ENCODE measurements at places on chromosomes 1 and 21. TPM values are rescaled to one million over a fixed set of nuclear protein-coding genes. Genes with fewer than 3 reads are reported as not detected.

Gene EXO1
- total RNA-seq: 69.1 TPM

Gene XKR8
- total RNA-seq: 4.6 TPM

Gene MROH9
- not detected for total RNA-seq

Gene CD1E
- not detected for total RNA-seq

Gene CGN
- 2.6 TPM for total RNA-seq

Gene PLA2G5
- not detected for total RNA-seq

Gene UBE2U
- total RNA-seq: 0.52 TPM

Gene TRIM46
- total RNA-seq: 15.2 TPM

Gene DBT
- total RNA-seq: 14.6 TPM

Gene LAMC2
- not detected for total RNA-seq

Gene OPTC
- not detected for total RNA-seq

Gene IL20
- not detected for total RNA-seq

Gene TRIM45
- total RNA-seq: 0.29 TPM

Gene MAP10
- 0.64 TPM for total RNA-seq

Gene RSPH1
- 0.33 TPM for total RNA-seq

Gene ADORA3
- 0.11 TPM for total RNA-seq

Gene GATAD2B
- total RNA-seq: 58.7 TPM

Gene MORC3
- 32.6 TPM for total RNA-seq

Gene MYOCOS
- 0.23 TPM for total RNA-seq

Gene MTARC2
- total RNA-seq: not detected

Gene GNPAT
- total RNA-seq: 65.2 TPM

Gene RAB25
- total RNA-seq: 0.89 TPM

Gene TNFSF18
- not detected for total RNA-seq

Gene NKAIN1
- not detected for total RNA-seq

Gene LRRN2
- not detected for total RNA-seq

Gene LHX8
- total RNA-seq: not detected

Gene FCRL1
- total RNA-seq: not detected

Gene GJB3
- total RNA-seq: not detected

Gene DENND2C
- 2.3 TPM for total RNA-seq

Gene MOV10
- total RNA-seq: 81.5 TPM

Gene ATP1A4
- total RNA-seq: not detected

Gene RAB7B
- not detected for total RNA-seq

Gene HPDL
- 19.8 TPM for total RNA-seq

Gene AMY1C
- total RNA-seq: not detected

Gene KCNC4
- 8.6 TPM for total RNA-seq

Gene NBPF6
- total RNA-seq: not detected

Gene KCNQ4
- total RNA-seq: 0.73 TPM

Gene C4BPA
- total RNA-seq: not detected

Gene FTCD
- total RNA-seq: 0.21 TPM

Gene GBP7
- not detected for total RNA-seq

Gene RXRG
- total RNA-seq: not detected

Gene LCE2B
- not detected for total RNA-seq

Gene GPR161
- total RNA-seq: 0.53 TPM

Gene CD84
- total RNA-seq: 14.9 TPM

Gene INAVA
- total RNA-seq: 0.88 TPM

Gene PTPRU
- not detected for total RNA-seq

Gene LRRC41
- 29.2 TPM for total RNA-seq

Gene FALEC
- total RNA-seq: 0.89 TPM

Gene OXCT2
- 2.9 TPM for total RNA-seq

Gene FAM72B
- 36.7 TPM for total RNA-seq

Gene CD5L
- not detected for total RNA-seq

Gene HES3
- not detected for total RNA-seq

Gene ERICH3
- total RNA-seq: not detected
